ENCODE measurements at places on chromosomes 11 and 22.
A peak's percentile ranks its signal among the peaks of the same experiment; 100 is the strongest.

- DNase-seq, result peak; percentile 51
Measured at GRCh38 chr11:95341221-95341620, 110.2 kb upstream of the SESN3 start.

- DNase-seq, result no peak
Measured at GRCh38 chr22:22591348-22592299, 32.6 kb upstream of the PRAME start.

- DNase-seq, result no peak
Measured at GRCh38 chr11:113979431-113979830, 4.5 kb downstream of the HTR3A start.

GRCh38 chr11:85821636-85822035 is 10.7 kb upstream of the SYTL2 start:
- no peak for DNase-seq

DNA sequence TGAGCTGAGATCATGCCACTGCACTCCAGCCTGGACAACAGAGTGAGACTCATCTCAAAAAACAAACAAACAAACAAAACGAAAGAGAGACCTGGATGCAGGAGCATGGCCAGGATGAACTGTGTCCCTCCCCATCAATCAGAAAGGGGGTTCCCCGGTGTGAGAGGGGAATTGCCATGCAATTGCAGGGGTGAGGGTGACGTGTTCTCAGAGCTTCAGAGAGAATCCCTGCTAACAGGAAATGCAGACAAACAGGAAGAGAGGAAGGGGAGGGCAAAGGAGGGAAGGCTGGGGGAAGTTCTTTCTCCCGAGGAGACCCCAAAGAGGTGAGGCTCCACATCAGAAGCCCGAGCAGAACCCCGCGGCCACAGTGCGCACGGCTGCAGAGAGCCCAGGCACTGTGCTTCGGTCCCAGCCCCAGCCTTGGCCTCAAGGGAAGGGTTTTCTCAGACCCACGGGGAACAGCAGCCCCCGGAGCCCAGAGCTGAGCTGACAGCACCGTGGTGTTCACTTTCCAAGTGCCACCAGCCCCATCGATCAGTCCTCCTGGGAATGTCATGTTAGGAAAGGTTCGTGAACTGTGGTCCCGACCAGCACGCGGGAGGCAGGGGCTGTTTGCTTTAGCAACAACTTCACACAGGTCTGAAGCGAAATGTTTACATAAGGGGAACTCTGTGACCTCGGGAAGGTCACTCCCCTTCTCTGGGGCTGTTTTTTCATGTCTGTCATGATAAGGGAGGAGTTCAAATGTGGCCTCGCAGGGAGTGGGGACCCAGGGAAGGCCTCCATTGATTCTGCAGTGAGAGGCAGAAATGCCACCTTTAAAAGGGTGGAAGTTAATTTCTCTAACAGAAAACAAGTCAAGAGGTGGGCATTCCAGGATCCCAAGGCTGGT is 108.0 kb upstream of the ANO1 start:
- no peak for DNase-seq

DNA sequence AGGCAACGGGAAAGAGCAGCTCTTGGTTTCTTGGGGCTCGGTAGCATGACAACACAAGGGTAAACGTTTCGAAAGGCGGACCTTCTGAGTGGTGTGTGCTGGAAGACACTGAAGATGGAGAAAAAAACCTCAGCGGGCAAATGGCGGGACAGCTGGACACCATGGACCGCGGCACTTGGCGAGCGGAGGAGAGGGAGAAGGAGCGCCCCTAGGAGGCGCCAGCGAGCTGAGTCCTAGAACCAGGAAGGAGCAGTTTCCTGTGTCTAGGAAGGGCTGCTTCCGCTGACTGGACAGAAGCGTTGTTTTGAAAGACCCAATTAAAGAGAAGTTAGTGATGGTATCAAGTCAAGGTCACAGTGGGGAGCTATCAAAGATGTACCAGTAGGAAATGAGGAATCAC is 44.0 kb upstream of the OPCML start:
- DNase-seq, result no peak

DNA sequence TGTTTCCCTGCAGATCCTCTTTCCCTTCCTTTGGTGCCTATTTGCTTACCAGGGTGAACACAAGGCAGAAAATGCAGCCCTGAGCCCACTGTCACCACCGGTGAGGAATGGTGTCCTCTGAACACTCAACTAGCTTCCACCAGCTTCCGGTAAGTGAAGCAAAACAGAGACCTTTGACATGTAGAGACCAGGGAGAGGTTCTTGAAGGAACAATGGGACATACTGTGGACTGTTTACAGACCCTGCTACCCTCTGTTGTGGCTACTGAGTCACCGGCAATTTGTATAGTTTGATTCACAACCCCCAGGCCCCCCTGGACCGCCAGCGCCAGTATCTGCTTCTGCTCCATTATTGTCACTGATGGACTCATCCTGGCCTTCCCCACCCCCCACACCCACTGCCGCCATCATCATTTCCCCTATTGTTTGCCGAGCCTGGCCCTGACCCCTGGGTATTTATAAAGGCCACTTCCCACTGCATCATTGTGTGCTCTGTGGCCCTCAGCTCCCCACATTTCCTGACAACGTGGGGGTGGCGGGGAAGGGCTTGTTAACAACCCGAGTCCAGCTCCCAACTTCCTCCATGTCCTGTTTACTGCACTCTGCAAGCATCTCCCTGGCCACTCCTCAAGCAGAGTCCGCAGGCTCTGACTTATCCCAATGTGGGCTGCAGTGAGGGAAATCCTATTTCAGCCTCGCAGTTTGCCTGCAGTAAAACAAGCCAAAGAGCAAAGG is 252.9 kb downstream of the ETS1 start:
- DNase-seq, result no peak

DNA sequence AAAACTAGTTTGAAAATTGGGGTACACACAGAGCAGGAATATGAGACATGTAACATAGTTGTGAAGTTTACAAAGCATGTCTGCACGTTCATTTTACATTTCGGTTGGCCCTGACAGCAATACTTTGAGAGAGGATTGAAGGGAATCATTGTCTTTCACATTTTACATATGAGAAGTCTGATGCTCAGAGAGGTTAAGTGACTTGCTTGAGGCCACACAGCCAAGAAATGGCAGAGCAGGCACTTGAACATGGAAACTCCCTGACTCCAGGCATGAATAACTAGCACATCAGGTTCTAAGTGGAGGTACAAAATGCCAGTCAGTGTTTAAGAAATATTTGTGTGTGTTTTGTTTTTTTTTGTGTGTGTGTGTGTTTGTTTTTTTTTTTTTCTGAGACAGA is 53.6 kb downstream of the APOL3 start:
- no peak for DNase-seq

DNA sequence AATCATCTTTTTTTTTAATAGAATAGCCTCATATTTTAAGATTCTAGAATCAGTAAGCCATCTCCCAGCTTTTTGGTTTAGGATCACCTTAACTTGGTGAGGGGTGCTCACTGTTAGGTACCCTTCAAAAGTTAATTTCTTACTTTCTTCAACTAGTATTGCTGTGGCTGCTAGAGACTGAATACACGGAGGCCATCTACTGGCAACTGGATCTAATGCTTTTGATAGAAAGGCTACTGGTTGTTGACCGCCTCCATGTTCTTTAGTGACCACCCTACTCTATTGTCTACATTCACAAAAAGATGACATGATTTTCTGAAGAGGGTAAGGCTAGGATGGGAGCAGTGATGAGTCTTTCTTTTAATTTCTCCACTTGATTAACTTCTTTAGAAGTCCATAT is 16.7 kb upstream of the ALDH3B2 start:
- no peak for DNase-seq

- no peak for DNase-seq
Measured at GRCh38 chr22:47006433-47006832, 244.0 kb downstream of the TBC1D22A start.

- no peak for DNase-seq
Measured at GRCh38 chr11:70112017-70112434, 33.9 kb downstream of the ANO1 start.

GRCh38 chr11:64251016-64251752 is at the start of gene PLCB3:
PLCB3 (plus strand) TSS chr11:64251530; CDS start chr11:64251650, 120 bp downstream.
- no peak for DNase-seq
